CD4-positive, alpha-beta T cell treated with Interleukin-6 for 4 hours (primary cell): ENCODE measurements at places on chromosomes 12 and 14.

- no peak for DNase-seq
Measured at GRCh38 chr12:117402363-117402762, 40.9 kb upstream of the NOS1 start.

GRCh38 chr14:101026341-101026740 lies 122.8 kb upstream of the RTL1 start:
- DNase-seq: no peak

- peak; percentile 64 for DNase-seq
Measured at GRCh38 chr14:104865081-104865630, at the start of gene CEP170B. CEP170B (plus strand) TSS chr14:104865268; CDS start chr14:104868451, 3,183 bp downstream.

GRCh38 chr12:42483521-42483790 lies 106.1 kb downstream of the PRICKLE1 start:
- peak; percentile 5 for DNase-seq

DNA sequence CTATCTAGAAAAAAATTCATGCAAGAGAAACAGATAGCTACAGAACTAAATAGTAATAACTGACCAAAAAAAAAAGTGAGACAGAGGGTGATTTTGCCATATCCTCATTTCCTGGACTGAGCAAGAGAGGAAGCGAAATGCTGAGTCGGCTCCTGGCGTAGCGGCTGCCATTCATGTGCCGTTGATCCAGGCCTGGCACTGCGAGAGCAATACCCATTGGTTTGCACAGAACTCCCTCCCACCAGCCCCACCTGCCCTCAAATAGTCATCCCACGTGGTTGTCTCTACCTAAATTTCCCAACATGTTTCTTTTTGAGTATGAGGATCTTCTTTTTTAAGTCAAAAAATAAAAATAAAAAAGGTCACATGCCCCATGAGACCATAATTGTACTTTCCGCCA lies 9.4 kb upstream of the WNT5B start:
- DNase-seq: no peak

- no peak for DNase-seq
Measured at GRCh38 chr12:131035245-131035681, 81.6 kb downstream of the ADGRD1 start.

- DNase-seq: no peak
Measured at GRCh38 chr14:38329246-38329645, 73.4 kb upstream of the CLEC14A start.

DNA sequence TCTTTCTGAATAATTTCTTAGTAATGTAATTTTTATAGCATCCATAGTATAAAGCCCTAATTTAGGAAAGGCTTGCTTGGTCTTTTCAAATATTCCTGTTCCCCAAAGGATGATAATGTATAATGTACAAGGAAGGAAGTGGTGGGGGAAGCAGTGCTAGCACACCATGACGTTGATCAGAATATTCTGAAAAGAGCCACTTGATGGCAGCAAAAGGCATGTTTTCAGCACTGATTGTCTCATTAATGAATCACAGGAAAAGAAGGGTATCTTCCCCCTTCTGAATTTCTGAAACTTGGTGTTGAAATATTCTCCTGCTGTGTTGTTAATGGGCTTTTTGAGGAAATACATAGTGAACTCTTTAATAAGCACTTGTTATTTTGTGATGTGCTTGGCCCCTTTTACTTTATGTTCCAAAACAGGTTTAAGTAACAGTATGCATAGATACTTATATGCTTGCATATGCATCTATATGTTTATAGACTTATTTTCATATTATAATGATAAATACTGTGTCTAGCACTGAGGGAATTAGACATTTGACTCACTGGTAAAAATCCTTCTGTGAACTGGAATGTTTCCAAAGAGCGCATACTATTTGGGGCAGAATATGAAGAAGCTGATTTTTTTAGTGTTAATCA lies 122.0 kb downstream of the TMEM117 start:
- peak; percentile 5 for DNase-seq

GRCh38 chr14:73392329-73393257 lies 65.8 kb downstream of the NUMB start:
- DNase-seq: no peak

- no peak for DNase-seq
Measured at GRCh38 chr12:120257041-120257821, 8.3 kb downstream of the PXN start.

- no peak for DNase-seq
Measured at GRCh38 chr14:96091941-96092411, 52.8 kb downstream of the C14orf132 start.

- DNase-seq: no peak
Measured at GRCh38 chr14:98950353-98950895, 321.6 kb downstream of the BCL11B start.

DNA sequence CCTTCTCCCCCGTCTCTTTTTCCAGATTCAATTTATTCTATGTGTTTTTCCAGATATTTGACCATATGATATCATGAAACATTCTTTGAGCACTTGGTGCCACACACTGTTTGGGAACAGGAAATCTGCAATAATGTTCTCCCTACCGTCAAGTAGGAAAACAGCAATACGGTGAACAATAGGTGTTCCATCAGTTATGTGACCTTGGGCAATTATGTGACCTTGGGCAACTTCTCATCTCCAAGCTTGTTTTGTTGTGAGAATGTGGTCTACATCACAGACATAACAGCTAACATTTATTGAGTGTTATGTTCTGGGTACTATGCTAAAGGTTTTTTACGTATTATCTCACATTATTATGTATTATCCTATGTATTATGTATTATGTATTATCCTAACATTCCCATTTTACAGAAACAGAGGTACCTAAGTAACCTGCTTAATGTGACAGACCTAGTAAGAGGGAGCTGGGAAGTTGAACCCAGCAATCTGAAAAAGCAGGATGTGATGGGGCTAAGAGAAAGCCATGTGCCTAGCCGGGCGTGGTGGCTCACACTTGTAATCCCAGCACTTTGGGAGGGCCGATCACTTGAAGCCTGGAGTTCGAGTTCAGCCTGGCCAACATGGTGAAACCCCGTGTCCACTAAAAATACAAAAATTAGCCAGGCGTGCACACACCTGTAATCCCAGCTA lies 1.2 kb upstream of the NEK9 start:
- no peak for DNase-seq

DNA sequence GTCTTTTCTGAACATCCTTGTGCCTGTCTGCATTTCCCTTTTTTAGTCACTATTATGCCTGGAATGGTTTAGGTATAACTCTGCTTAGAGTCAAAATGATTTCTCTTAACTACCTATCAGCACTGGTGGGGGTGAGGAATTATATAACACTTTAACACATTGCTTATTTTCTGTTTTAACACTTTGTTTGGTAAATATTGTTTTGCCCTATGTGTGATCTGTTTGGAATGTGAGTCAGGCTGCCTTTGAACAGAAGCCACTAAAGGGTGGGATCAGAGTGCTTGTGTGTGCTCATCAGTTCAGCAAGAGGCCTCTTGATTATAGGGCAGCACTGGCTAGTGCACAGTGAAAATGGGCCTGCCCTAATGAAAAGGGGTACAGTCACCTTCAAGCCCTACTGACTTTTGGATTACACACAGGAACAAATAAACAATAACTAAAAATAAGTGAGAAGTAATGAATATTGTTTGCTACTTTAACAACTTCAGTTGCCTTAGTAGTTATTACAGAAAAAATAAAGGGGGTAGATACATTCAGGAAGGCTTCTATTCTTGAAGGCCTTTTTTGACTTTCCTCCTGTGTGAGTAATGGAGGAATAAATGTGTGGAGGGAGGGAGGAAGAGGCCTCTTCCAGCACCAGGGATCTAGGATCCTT lies 23.2 kb downstream of the NGDN start:
- DNase-seq: no peak

- no peak for DNase-seq
Measured at GRCh38 chr12:77401770-77402081, 336.4 kb upstream of the E2F7 start.

- no peak for DNase-seq
Measured at GRCh38 chr12:79326222-79326621, 364.5 kb downstream of the PAWR start.

GRCh38 chr12:26614011-26614616 lies 218.9 kb downstream of the ITPR2 start:
- peak; percentile 15 for DNase-seq

- DNase-seq: no peak
Measured at GRCh38 chr12:130119241-130119861, 42.9 kb upstream of the FZD10 start.

DNA sequence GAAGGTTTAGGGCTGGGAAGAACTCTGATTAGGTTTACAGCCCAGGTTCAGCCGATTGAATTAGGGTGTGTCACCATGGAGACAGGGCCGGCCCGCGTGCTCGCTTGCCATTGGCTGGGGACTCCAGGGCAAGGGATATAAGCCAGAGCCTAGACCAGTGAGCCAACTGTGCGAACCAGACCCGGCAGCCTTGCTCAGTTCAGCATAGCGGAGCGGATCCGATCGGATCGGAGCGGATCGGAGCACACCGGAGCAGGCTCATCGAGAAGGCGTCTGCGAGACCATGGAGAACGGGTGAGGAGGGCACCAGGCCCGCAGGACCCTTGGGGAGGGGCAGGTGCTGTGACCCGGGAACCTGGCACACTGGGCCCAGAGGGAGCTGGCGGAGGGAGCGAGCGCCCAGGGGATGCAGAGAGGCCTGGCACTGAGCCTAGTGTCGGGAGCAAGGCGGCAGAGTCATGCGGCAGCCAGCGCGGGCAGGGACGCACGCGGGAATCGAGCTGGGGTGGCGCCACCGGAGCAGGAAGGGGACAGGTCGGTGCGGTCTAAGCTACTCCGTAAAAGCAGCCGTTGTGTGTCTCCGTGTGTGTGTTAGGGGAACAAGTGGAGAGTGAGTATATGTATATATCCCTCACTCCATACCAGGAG lies at the start of gene PNP:
PNP (plus strand) TSS at position 165 of the 648 bp plus-strand sequence; CDS start at position 284, 119 bp downstream.
- DNase-seq: peak; percentile 89

- DNase-seq: no peak
Measured at GRCh38 chr12:40692765-40693206, 547 bp downstream of the CNTN1 start.

- no peak for DNase-seq
Measured at GRCh38 chr12:12734054-12734453, 16.9 kb downstream of the CDKN1B start.

DNA sequence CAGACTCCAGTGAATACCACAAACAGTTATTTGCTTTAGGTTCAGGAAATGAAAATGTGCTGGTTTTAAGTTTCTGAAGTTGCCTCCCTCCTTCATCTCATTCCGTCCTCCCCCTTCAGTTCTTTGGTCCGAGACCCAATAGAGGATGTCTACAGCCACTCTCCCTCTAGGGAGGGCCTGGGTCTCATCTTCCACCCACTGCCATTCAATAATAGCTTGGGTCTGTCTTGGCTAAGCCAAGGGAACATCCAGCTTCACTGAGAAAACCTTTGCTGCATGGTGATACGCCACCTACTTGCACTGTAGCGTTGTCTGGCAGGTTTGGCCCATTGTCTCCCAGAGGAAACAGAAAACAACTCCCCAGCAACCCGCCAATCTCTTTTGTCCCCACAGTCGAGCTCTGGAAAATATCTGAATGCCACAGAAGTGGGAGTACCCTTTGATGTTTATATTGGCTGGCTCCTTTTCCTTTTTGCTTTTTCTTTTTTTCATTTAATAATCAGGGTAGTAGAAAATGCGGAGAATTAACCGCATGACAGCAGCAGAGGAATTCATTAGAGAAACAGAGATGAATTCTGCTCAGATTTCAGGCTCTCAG lies 380.1 kb downstream of the RAD51B start:
- no peak for DNase-seq

DNA sequence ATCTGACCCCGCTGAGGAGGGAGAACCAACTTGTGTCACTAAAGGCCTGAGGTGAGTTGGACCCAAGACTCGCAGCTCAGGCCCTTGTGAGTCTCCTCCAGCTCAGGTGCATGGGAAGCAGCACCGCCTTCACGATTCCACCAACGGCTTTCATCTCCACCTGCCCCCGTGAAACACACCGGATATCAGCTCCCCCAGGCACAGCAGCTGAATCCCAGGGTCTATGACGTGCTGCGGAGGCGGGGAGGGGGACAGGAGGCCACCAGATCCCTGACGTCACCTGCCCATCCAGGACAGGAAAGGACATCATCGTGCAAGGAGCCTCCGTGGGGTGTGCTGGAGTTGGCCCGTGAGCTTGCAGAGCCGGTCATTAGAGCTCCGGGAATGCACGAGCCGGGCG lies 18.5 kb upstream of the SFSWAP start:
- no peak for DNase-seq
